Activated CD4-positive, alpha-beta T cell treated with anti-CD3 and anti-CD28 coated beads for 36 hours (primary cell): ENCODE measurements at places on chromosomes 5 and 9. TPM values are rescaled to one million over a fixed set of nuclear protein-coding genes. Genes with fewer than 3 reads are reported as not detected.

MCCC2 gene
- 52.2 TPM for total RNA-seq

DNA sequence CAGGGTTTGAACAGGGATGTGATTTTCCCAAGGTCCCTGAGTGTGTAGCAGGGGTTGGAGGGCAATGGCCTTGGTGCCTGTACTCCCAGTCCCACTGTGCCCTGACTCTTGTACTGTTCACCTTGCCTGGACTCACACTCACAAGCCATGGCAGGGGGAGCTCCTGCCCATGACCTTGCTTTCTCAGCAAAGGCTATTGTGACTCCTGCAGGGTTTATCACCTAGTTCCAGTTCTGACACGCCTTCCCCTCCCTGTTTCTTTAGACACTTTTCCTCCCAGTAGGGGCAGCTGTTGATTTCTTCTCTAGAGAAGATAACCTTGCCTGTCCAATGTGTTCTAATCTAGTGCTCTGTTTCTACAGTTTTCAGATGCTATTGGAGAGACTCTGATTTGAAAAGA, 139.5 kb downstream of the FSTL4 start:
- no peak for DNase-seq

DNA sequence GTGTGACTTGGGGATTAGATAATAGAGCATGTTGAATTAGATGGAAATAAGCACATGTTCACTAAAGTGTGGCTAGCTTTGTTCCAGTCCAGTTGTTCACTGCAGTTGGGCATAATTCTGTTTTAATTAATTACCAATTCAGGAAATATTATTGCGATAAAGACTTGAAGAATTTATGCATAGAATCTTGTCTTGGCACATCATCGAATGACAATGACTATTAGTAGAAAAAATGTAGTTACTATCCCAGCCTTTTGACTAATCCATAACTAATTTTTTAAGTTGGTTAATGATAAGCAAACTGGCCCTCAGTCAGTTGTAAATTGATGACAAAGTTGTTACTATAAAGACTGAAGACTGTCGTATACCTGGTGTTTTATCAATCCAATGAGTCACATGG, 10.5 kb downstream of the LNPEP start:
- no peak for DNase-seq

PCDHGA11 gene
- total RNA-seq: not detected

DNA sequence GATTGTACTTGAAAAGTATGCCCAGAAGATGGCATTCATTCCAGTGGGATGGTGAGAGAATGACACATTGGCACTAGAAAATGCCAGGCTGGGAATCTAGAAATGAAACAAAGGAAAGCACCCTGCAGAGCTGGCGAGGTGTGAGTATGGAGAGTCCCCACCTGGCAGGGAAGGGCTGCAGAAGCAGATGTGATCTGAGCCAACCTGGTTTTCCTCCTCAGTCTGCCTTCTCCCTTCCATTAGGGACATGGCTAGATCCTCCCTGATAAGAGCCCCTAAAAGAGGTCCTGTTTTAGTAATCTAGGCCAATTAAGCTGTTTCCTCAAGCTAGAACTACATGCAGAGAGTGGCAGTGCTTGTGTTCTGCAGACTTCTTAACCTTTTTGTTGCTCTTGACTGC, 24.7 kb upstream of the TNFSF15 start:
- no peak for DNase-seq

- peak; percentile 81 for DNase-seq
Measured at GRCh38 chr9:128160603-128160987, 530 bp downstream of the BBLN start.

PLAA gene
- total RNA-seq: 30.9 TPM
